ENCODE measurements at places on chromosomes 5 and 9.

DNA sequence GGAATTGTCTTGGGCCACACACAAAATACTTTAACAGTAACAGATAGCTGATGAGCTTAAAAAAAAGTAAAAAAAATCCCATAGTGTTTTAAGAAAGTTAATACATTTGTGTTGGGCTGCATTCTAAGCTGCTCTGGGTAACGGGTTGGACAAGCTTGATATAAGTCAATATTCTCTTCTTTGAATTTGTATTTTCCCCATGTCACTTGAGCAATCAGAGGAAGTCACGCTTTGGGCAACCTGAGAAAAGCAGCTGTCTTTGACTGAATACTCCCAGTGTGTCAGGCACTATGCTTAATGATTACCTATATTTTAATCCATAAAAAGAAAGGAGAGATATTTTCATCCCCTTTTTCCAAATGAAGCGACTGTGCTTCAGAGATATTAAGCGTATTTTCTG is 84.9 kb downstream of the ATP10B start:
- DNase-seq, result no peak

DNA sequence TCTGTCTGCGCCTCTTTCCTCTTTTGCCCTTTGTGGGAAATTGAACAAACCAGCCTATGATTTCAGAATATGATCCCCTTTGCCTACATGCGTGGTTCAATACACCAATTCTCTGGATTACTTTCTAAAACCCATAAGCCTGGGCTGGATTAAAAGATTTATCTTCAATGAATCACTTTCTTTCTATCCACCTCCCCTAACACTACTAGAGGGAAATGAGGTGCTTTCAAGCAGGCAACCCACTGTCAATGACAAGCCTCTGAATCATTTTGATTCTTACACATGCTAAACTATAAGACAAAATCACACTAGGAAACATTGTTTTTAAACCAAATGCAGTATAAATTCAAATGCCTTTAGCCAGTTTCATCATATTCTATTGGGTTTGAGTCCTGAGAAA is 257.5 kb downstream of the AGTPBP1 start:
- no peak for DNase-seq

- no peak for DNase-seq
Measured at GRCh38 chr5:114316167-114316566, 45.7 kb upstream of the KCNN2 start.

DNA sequence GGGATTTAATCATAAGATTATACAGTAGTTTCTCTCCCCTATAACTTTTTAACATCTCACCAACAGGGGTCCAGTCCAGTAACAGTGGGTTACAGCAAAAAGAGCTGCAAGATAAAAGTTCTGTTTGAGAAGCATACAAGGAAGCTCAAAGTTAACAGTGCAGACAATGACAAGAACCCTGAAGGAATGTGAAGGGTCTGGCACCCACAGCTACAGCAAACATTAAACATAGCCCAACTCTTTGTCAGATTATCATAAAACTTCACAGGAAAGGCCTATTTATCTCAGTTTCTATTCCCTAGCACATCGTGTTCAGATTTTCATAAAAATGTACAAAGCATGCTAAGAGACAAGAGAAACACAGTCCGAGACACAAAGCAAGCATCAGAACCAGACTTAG is 309.4 kb downstream of the DIRAS2 start:
- no peak for DNase-seq

- no peak for DNase-seq
Measured at GRCh38 chr5:150179019-150179620, 10.7 kb upstream of the SLC6A7 start.

DNA sequence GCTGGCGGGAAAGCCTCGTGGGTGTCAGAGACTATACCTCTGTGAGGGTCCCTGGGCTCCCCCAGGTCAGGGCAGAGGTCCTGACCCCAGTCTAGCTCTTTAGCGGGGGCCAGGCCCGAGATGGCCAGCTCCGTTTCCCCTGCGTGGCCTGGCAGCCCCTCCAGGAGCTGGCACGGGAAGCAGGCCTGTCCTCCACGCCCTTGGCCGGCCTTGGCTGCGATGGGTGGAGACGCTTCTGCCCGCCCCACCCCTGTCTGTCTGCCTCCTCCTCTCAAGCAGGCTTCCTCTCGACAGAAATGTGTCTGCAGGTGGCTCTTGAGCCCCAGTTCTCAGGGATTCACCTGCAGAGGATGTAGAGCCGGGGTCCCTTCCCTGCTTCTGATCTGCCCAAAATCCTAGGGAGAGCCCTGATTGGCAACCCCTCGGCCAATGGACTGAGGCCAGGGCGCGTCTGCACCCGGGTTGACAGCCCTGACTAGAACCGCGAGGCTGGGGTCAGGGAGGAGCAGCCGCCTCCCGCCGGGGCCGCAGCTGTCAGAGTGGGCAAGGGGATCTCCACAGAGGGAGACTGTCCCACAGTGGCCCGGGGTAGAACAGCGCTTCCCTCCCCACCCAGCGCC is 2.6 kb upstream of the GRIN1 start:
- DNase-seq, result no peak

DNA sequence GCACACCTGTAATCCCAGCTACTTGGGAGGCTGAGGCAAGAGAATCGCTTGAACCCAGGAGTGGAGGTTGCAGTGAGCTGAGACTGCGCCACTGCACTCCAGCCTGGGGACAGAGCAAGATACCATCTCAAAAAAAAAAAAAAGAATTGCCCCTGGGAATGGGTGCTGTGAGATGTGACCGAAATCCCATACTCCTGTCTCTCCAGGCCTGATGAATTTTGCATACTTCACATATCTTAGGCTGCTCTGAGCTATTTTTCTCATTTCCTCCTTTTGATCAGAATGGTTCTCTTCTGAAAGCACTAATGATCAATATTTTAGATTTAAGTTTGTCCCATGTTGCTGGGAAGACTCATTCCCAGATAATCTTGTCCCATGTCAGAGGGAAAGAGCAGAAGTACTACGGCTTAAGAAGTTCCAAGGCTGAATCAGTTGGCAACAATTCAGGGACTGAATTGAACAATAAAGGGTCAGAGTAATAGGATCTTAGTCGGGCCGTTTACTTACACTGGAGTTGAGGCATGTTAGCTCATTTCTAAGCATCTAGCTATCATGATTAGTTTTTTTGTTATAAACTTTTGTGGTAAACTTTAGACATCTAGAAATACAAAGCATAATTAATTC is 44.2 kb upstream of the TENT2 start:
- DNase-seq, result no peak

DNA sequence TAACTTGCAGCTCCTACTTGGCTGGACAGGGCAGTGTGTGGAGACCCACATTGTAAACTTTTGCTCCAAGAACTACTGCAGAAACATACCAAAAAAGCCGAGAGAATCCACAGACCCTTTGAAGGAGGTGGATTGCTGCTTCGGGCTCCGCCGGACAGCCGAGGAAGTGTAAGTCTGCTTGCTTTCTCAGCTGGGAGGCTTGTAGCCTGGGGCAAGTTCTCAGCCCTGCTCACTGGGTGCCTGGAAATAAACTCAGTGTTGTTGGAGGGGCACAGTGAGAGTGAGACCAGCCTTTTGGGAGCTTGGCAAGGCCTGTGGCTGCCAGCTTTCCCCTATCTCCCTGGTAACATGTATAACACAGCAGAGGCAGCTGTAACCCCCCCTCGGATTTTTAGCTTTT is 215.6 kb downstream of the SYK start:
- no peak for DNase-seq

GRCh38 chr5:149829954-149830353 is 99.8 kb downstream of the PPARGC1B start:
- no peak for DNase-seq

GRCh38 chr5:116573702-116574366 is 789 bp downstream of the SEMA6A start:
- no peak for DNase-seq

All from CD4-positive, alpha-beta T cell treated with Interleukin-1 beta for 1 hour (primary cell).